Left ventricle myocardium superior (tissue), 1 donor: ENCODE measurements at places on chromosomes 3 and 15. TPM values are rescaled to one million over a fixed set of nuclear protein-coding genes. Genes with fewer than 3 reads are reported as not detected.

- no peak for DNase-seq
Observed at GRCh38 chr3:149957361-149958125, 13.2 kb downstream of the PFN2 start.

- no peak for DNase-seq
Observed at GRCh38 chr3:26340001-26340400, 282.6 kb upstream of the LRRC3B start.

FOXB1 gene
- not detected for total RNA-seq

DNA sequence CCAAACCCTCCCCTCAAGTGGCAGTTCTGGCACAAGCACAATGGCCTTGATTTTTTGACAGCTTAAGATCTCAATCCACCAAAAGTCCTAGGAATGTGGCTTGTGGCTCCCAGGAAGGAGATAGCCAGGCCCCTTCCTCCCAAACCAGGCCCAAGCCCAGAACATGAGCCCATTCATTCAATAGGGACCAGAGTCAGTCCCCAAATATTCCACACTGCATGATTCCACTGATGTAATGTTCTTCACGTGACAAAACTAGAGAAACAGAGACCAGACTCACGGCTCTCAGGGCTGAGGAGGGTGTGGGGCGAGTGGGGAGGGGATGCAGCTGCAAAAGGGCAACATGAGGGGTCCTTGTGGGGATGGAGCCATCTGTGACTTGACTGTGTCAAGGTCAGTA, 25.5 kb downstream of the ABTB1 start:
- DNase-seq, result no peak
